Activated CD8-positive, alpha-beta memory T cell treated with anti-CD3 and anti-CD28 coated beads, Interleukin-2, amount 50 U/mL, for 4 hours (primary cell): ENCODE measurements at places on chromosomes 6 and 20.

- no peak for DNase-seq
Observed at GRCh38 chr6:36581716-36582115, 12.4 kb upstream of the SRSF3 start.

DNA sequence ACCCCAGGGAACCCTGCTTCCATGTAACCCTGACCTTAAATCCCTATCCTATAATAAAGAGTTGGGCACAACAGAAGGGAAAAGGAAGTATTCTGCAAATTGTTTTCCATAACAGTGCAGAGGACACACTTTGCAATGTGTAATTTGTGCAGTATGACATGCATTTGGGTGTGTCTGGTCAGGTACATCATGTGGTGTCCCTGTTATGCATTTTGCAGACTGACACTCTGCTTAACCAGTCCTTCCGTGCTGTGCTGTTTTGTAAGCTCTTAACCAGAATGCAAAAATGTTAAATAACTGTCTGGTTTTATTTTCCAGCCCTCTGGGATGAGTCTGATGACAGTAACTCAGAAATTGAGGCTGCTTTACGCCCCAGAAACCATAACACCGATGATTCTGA, 57.0 kb upstream of the XRN2 start:
- no peak for DNase-seq

GRCh38 chr6:138454981-138455706, 44.1 kb downstream of the NHSL1 start:
- DNase-seq: peak; percentile 38

GRCh38 chr6:42787063-42787472, 5.2 kb downstream of the BICRAL start:
- no peak for DNase-seq

DNA sequence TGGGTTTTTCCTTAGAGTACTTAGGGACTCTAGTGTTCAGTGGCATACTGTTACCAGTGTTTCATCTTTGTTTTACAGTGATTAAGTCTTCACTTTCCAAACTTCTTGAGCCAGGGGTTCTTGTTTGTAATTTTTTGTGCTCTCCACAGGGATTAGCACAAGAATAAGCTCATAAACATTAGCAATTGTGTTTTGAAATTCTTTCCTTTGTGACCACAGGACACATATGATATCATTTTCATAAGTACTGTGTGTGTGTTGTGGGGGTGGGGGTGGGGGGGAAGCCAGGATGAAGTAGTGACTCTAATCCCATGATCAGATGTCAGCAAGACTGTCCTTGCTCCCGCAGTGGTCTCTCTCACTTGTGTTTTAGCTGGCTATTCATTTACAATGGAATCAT, 101.5 kb upstream of the SCP2D1 start:
- DNase-seq: no peak

DNA sequence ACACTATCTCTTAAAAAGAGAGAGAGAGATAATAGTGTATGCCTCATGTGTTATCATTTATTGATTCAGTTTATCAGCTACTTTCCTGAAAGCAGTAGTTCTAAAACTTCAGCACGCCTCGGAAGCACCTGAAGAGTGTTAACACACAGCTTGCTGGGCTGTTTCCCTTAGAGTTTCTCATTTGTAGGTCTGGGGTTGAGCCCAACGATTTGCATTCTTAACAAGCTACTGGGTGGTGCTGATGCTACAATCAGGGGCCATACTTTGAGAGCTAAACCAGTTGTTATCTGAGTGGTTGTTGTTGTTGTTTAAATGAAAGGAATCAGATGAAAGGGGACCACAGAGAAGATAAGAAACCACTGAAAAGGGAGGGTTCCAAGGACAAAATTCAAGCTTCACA, 32.6 kb downstream of the SIM1 start:
- DNase-seq: no peak

DNA sequence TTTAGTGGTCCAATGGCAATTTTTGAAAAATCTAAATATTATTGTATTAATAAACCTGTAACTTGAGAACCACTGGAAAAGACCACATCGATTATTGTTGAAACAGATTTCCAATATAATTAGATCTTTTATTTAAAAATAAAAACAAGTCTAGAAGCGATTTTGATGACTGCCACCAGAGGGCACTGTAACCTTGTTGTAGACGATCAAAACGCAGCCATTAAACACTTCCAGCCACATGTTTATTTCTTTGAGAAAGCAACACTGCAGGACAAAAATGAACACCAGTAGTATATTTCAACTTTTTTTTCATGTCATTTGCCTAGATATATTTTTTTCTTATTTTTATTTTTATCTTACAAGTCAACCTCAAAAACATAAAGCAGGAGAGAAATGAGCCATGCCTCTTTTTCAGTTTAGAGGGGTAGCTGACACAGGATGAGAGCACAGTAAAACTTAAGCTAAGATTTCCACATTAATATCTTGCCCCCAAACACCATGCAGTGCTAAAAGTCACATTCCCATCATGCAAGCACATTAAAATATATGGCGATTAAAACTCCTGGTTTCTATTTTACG, 115.4 kb downstream of the OPRM1 start:
- DNase-seq: peak; percentile 65

DNA sequence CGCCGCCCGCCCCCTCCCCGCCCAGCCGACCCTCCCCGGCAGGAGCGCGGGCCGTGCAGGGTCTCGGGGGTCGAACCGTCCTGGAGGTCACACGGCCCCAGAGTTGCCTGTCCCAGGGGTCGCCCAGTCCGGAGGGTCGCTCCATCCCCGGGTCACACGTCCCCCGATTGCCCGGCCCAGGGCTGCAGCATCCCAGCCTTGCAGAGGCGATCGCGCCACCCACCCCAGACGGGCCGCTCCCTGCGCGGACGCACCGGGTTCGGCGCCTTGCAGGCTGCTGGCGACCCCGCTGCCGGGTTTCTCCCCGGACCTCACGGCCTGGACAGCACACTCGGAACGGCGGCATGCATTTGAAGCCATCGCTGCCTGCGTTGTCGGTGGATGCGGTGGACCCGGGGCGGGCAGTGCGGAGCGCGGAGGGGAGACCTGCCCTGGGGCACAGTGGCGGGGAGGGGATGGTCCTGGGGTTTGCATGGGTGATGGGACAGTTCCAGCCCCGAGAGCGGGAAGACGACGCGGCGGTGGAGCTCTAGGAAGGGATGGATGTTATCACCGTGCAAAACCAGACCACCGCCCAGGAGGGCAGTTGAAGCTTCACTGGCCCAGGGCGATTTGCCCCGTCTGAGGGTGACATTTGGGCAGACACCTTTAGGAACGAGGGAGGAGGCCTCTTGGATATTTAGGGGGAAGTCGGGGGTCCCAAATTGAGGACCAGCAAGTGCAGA, 22.7 kb upstream of the FRMD1 start:
- DNase-seq: no peak

GRCh38 chr6:134437376-134437775, 119.5 kb upstream of the SGK1 start:
- DNase-seq: peak; percentile 15

DNA sequence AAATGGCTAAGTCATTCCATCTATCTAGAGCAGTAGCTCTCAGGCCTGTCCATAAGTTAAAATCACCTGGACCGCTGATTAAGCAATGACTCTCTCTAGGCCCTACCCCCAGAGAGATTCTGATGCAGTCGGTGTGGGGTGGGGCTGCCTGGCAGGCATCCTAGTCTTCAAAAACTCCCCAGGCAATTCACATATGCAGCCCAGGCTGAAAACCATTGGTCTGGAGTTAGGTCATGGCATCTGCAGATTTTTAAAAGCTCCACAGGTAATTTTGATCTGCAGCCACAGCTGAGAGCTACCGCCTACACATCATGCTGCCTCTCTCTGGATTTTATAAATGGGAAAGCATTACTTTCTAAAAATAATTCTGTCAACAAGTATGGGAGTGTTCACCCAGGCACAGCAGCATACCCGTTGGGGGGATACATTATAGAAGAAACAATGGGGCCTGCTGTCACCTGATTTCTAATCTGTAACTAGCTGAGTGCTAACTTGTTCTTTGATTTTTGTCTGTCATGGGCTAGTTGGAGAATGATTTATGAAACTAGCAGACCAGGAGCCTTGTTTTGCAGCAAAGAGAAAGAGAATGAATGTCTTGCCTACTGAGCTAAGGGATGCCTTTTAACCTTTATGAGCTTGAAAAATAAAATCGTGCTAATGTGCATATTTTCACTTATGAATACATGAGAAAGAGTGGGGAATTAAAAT, 44.1 kb upstream of the ATXN1 start:
- DNase-seq: no peak

- no peak for DNase-seq
Observed at GRCh38 chr6:157921685-157922367, 59.8 kb upstream of the SYNJ2 start.

DNA sequence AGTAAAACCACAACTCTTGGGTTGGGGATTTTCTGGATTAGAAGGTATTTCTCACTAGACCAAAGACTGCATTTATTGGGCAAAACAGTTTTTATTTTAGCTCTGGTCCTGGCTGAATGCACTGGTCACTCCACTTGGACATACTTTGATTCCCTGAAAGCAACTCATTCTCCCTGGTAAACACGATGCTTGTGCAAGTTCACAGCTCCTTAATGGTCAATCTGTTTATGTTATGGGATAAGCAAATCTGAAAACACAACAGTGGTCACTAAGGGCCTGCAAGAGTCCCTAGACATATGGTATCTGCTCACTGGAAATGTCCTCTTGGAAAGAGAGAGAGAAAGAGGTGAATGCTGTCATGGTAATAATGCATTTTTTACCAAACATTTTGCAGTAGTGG, 559.8 kb downstream of the CDH26 start:
- DNase-seq: no peak
